ENCODE measurements at places on chromosomes 4 and X. TPM values are rescaled to one million over a fixed set of nuclear protein-coding genes. Genes with fewer than 3 reads are reported as not detected.

FGFR3 gene
- 25.5 TPM for total RNA-seq

GRCh38 chrX:72105436-72105835 is 26.3 kb downstream of the RTL5 start:
- H3K4me1 ChIP-seq: no peaks in the 10 kb centered on the region
- peaks cover 2% of the 10 kb centered on the region for H3K27me3 ChIP-seq
- no peak overlapping the region for H3K4me3 ChIP-seq
- H3K27ac ChIP-seq: no peak overlapping the region
- H3K36me3 ChIP-seq: no peaks in the 10 kb centered on the region

- no peak overlapping the region for H3K27ac ChIP-seq
- no peaks in the 10 kb centered on the region for H3K4me1 ChIP-seq
- no peaks in the 10 kb centered on the region for H3K36me3 ChIP-seq
- H3K4me3 ChIP-seq: no peak overlapping the region
These were observed 282.5 kb downstream of the ZIC3 start for GRCh38 chrX:137848266-137848905.

LUZP4 gene
- not detected for total RNA-seq

DNA sequence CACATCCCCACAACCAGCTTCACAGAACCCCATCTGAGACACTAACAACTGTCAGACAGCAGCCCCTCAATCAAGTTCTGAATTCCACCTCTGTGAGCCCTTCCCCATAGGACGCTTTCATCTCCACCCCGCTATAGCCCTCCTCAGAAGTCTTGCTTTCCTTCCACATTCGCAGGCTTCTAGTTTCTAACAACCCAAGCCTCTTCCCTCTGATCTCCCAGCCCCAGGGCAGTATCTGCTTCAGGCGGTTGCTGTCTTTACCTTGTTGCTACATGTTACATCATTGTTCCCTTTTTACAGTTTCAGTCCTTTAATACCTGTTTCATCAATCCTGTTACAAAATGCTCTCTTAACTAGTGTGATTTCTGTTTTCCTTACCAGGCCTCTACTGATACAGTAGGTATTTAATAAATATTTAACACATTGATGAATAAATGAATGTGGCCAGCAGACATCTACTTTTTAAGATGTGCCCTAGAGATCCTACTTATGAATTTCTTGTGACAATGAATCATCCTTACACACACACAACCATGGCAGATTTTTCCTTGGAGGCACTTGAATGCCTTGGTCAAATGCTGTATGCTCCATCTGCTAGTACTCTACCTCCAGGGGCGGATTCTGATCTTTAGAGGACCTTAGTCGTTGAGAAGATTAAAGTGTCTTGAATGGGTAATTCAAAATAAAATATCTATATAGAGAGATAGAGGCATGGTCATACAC is 164.7 kb upstream of the SLIT2 start:
- no peak overlapping the region for H3K27ac ChIP-seq
- H3K4me3 ChIP-seq: no peak overlapping the region
- no peaks in the 10 kb centered on the region for H3K4me1 ChIP-seq
- H3K27me3 ChIP-seq: no peaks in the 10 kb centered on the region
- no peak for DNase-seq

RBMXL3 gene
- total RNA-seq: not detected

DNA sequence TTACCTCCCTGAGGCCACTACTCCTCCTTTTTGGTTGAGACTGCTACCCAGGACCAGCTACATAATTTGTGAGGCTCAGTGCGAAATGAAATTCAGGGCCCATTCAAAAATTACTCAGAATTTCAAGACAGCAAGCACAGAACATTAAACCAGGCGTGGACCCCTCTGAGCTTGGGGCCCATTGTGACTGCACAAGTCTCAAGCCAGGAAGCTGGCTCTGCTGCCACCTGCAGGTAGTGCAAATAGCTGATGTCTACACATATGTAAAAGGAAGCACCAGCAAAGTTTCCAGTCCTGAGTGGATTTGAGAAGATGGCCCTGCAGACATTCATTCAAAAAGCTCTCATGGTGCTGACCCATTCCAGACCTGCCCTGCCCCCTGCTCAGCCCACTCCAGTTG is 213.4 kb upstream of the LNX1 start:
- H3K36me3 ChIP-seq: no peaks in the 10 kb centered on the region
- H3K4me3 ChIP-seq: no peak overlapping the region
- no peaks in the 10 kb centered on the region for H3K27me3 ChIP-seq
- no peaks in the 10 kb centered on the region for H3K4me1 ChIP-seq

NPY2R gene
- total RNA-seq: 0.54 TPM

DNA sequence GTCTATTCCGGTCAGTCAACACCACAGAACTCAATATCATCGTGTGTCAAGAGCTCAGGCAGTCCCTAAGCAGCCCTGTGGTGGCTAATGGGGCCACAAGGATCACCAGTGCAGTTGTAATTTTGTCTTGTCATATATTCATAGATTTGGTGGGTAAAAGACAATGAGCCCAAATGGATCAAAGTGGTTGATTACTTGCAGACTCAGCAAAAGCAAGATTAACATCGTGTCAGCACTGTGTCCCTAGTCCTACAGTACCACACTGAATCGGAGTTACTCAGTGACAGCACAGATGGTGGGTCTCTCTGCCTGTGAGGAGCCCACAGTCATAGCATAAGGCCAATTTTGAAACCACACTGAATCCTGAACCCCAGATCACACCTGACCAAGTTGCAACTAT is 8.7 kb downstream of the XAGE5 start:
- H3K27me3 ChIP-seq: peaks cover 11% of the 10 kb centered on the region
- no peak overlapping the region for H3K27ac ChIP-seq
- H3K36me3 ChIP-seq: no peaks in the 10 kb centered on the region
- no peak for DNase-seq
- H3K4me3 ChIP-seq: no peak overlapping the region
- no peaks in the 10 kb centered on the region for H3K4me1 ChIP-seq

PTPN13 gene
- total RNA-seq: 62.3 TPM

DNA sequence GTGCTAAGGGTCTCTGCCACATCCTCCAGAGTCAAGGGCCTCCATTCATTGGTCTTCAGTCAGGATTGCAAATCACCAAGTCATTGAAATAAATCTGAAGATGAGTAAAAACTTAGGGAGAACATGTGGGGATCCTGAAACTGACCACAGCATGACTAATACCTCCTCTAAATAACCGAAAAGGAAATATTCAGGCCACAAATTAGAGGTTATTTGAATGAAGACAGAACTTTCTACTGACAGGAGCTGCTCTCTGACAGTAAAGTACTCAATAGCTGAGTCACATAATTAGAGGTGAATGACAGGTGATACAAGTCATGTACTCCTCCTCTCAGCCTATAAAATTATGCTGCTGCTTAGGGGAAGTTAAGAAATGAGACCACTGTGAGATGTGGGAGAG is 240.2 kb upstream of the F9 start:
- no peaks in the 10 kb centered on the region for H3K4me1 ChIP-seq
- H3K4me3 ChIP-seq: no peak overlapping the region
- no peaks in the 10 kb centered on the region for H3K27me3 ChIP-seq

- no peak overlapping the region for H3K4me3 ChIP-seq
- H3K36me3 ChIP-seq: no peaks in the 10 kb centered on the region
- DNase-seq: no peak
These were observed 197.0 kb downstream of the CAMK2D start for GRCh38 chr4:113564493-113564892.

SSX4B gene
- total RNA-seq: not detected

DNA sequence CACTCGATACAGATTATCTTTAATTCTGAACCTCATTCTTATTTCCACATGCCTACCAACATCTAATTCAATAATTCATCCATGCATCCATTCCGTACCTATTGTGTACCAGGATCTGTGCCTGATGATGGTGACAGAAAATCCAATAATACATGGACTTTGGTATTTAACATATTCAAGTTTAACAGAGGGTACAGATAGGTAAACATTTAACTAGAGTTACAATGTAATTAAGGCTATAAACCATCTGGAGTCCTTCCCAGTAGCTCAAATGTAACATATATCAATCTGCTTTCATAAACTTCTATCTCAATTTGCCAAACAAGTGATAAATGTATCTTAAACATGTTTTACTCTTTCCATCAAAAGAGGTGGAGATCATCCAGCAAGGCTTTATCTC is 561.5 kb upstream of the FTHL17 start:
- no peak overlapping the region for H3K27ac ChIP-seq
- no peaks in the 10 kb centered on the region for H3K4me1 ChIP-seq
- DNase-seq: no peak

DNA sequence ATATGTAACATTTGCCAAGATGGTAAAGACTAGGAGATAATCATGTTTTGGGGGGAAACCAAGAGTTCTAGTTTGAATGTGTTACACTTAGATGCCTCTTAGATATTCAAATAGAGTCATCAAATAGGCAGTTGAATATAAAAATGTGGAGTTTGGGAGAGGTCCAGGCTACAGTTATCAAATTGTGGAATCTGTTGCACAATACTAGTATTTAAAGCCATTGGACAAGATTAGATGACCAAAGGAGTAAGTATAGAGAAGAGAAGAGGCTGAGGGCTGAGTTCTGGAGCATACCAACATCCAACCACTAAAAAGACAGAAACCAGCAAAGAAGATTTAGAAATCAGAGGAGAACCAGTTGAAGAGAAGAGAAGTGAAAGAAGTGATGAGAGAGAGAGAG is 72.7 kb downstream of the NAA11 start:
- DNase-seq: no peak
- H3K4me1 ChIP-seq: no peaks in the 10 kb centered on the region
- H3K27me3 ChIP-seq: no peaks in the 10 kb centered on the region
- H3K27ac ChIP-seq: no peak overlapping the region
- no peaks in the 10 kb centered on the region for H3K36me3 ChIP-seq

DNA sequence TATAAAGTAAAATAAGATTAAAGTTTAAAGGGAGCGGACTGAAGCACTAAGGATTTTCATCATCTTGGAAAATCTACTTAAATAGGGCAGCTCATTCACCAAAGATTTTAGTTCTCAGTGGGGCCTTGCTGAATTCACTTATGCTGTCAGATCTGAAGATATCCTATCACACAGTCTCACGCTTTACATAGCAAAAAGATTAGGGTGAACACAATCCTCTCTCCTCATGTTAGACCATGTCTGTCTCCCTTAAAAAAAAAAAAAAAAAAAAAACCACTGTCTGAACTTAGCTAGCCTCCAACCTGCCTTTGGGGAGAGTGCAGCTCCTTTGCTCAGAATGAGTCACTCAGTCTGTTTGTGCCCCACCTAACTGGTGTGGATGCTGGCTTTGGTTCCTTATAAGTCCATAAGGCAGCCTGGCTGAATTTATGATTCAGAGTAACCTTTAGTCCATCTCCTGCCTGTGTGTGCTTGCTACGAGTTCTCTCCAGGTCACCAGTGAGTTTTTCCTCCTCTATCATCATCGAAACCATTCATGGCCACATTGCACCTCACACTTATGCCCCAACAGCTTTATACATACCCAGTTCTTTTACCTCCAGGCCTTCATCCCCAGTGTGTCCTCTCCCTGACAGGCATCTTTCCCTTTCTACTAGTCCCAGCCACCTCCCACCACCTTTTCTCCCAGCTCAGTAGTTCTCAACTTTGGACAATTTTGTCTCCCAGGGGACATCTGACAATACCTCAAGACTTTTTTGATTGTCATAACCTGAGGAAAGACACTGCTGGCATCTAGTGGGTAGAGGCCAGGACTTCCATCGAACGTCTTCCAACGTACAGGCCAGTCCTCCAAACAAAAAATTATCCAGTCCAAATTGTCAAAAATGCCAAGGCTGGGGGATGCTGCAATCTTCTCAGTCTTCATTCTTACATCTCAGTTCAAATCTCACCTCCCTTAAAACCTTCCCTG is 220.7 kb upstream of the EMCN start:
- DNase-seq: no peak
- no peak overlapping the region for H3K4me3 ChIP-seq
- no peaks in the 10 kb centered on the region for H3K36me3 ChIP-seq
- no peaks in the 10 kb centered on the region for H3K4me1 ChIP-seq
- no peaks in the 10 kb centered on the region for H3K27me3 ChIP-seq

- H3K36me3 ChIP-seq: no peaks in the 10 kb centered on the region
- H3K4me1 ChIP-seq: no peaks in the 10 kb centered on the region
- no peak overlapping the region for H3K27ac ChIP-seq
- H3K27me3 ChIP-seq: no peaks in the 10 kb centered on the region
These were observed 15.3 kb downstream of the ATP7A start for GRCh38 chrX:77925764-77926163.

- H3K27ac ChIP-seq: peak overlapping the region; percentile 54
- no peak overlapping the region for H3K4me3 ChIP-seq
- DNase-seq: no peak
- no peaks in the 10 kb centered on the region for H3K27me3 ChIP-seq
These were observed 123.9 kb upstream of the CBR4 start for GRCh38 chr4:169133932-169134331.

DNA sequence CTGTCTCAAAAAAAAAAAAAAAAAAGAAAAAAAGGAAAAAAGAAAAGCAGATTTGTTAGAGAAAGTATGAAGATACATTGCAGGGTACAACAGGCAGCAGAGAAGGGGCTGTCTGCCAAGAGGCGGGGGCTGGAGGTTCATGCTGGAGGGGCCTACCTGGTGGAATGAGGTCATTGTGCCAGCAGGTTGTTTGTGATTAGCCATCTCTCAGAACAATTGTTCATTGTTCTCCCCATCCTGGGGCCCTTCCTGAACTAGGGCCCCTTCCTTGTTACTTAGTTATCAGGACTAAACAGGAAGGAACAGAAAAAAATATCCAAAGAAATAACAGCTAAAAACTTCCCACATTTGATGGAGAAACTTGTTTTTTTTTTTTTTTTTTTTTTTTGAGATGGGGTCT is 14.0 kb upstream of the GPKOW start:
- no peak overlapping the region for H3K27ac ChIP-seq
- DNase-seq: no peak
- no peaks in the 10 kb centered on the region for H3K27me3 ChIP-seq
- no peaks in the 10 kb centered on the region for H3K4me1 ChIP-seq

CCDC149 gene
- total RNA-seq: 21.8 TPM

- no peaks in the 10 kb centered on the region for H3K36me3 ChIP-seq
- H3K27me3 ChIP-seq: no peaks in the 10 kb centered on the region
- no peak overlapping the region for H3K4me3 ChIP-seq
- H3K27ac ChIP-seq: no peak overlapping the region
- H3K4me1 ChIP-seq: no peaks in the 10 kb centered on the region
- no peak for DNase-seq
These were observed 263.3 kb downstream of the NLGN4X start for GRCh38 chrX:5965406-5965805.

SSX2B gene
- total RNA-seq: not detected

PUDP gene
- 31.0 TPM for total RNA-seq

DNA sequence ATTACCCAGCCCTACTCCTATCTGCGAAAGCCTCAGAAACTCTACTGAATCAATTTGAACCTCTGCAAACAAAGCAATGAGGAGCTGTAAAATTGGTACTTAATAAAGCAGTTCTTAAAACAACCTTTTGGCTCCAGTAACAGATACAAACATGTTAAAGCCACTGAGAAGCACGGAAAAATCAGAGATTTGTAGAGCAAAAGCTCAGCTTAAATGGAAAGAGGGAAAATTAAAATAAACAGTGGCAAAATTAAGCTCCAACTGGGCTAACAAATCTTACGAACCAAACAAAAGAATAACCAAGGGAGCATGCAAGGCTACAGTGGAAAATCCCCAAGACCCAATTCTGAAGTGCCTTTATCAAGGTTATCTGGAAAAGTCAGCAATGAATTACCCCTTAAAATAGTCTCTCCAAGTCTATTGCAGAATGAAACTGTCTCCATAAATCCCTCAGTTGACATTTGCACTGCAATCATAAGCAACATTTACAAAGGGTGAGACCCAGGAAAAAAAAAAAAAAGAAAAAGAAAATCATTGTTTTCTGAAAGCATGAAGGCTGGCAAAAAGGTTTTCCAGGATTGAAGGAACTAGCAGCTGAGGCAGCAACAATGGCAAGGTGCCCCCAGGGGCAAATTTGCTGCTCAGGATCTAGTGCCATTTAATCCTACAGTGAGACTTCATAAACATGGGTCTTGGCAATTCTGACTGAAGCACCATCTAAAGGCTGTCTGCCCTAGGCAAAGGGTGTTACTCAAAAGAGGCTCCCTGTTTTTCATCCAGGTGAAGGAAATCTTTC is 40.1 kb downstream of the USP46 start:
- H3K36me3 ChIP-seq: no peaks in the 10 kb centered on the region
- DNase-seq: no peak
- H3K4me1 ChIP-seq: no peaks in the 10 kb centered on the region

Data from kidney (tissue), 22 donors.